Stimulated activated CD8-positive, alpha-beta memory T cell treated with anti-CD3 and anti-CD28 coated beads, Interleukin-4, amount 100 ng/mL, for 4 hours (primary cell): ENCODE measurements at places on chromosomes 13 and 19.

- no peak for DNase-seq
These were observed 58.3 kb upstream of the CLDN10 start for GRCh38 chr13:95494082-95494681.

DNA sequence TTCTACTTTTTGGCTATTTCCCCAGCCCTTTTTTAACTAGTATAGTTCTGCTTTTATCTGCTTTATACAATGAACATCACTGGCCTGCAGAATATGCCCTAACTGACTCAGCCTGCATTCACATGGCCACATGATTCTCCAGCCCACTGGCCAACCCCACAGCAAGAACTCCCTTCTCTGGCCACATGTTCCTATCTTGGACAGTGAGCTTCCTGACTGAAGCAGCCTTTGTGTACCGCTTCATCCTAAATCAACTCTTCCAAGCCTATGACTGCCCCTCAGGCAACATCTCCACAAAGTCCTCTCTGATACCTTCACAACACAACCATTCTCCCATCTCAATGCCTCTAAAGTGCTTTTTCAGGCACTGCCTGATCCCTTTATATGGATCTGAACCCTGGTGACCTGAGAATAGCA is 214.1 kb downstream of the COL4A1 start:
- no peak for DNase-seq

DNA sequence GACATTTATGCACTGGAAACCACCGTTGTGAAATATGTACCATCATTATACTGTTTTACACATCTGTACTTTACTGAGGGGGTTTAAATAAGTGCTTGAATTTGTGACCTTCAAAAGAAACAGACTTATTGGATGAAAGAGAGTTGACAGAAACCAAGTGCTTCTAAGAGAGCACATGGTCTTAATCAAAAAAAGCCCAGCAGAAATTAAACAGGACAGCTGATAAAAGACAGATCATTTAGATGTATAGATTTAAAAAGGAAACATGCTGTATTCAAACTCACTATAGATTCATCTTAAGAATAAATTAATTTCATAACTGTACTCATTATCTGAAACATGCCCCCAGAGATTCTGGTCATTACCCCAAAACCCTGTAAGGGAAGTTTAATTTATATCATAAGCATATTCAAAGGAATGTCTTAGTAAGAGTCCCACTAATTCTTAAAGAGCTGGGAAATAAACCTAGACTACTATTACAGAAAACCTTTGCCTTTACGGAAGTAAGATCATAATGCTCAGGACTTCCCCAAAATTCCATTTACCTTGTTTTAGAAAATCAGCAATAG is 421.8 kb downstream of the DCT start:
- no peak for DNase-seq

DNA sequence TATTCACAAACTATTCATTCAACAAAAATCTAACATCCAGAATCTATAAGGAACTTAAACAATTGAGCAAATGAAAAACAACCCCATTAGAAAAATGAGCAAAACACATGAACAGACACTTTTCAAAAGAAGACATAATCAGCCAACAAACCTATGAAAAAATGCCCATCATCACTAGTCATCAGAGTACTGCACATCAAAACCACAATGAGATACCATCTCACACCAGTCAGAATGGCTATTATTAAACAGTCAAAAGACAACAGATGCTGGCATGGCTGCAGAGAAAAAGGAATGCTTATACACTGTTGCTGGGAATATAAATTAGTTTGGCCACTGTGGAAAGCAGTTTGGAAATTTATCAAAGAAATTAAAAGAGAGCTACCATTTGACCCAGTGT is 487.6 kb downstream of the GPC6 start:
- no peak for DNase-seq

DNA sequence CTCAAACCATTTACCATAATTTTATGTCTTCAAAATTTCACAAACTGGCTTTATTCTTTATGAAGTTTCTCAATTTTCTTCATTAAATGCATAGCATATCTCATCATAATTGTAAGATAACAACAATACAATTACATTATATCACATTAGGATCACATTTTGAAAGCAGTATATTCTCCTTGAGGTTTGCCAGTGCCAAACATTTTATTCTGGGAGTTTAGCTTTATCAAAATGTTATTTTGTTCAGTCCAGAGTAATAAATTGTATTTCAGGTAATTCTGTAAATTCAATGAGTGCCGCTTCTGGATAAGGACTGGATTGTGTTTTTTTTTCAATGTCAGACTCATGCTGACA is 234.6 kb upstream of the MIR17HG start:
- no peak for DNase-seq

DNA sequence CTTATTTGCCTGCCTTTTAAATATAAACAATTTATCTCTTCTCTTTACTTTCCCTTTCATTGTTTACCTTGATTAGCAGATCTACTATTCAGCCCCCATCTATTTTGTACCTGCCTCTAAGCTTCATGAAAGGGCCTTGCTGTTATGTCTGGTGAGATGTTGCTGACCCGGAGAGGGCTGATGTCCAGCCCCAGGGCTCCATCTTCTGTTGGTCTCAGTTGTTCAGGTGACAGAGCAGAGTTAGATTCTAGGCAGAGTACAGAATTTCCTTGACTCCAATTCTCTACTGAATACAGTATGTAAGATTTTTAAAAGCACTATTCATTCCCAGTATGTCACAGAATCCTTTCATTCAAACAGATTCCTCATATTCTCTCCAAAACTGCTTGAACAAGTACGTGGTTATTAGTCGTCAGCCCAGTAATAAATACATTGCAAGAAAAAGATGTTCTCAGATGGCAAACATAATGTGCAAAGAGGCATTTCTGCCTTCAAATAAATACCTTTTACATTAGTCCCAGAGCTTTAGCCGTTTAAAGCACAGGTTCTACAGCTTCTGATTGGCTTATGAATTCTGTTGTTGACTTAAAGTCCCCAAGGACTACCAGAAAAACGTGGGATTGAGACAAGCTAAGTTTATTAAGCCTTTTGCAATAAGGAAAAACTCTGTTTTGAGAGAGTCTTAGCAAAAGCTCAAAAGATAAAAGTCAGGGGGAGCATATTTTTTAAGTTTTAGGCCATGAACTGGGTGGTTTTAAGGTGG is 159.1 kb downstream of the GPC5 start:
- no peak for DNase-seq

DNA sequence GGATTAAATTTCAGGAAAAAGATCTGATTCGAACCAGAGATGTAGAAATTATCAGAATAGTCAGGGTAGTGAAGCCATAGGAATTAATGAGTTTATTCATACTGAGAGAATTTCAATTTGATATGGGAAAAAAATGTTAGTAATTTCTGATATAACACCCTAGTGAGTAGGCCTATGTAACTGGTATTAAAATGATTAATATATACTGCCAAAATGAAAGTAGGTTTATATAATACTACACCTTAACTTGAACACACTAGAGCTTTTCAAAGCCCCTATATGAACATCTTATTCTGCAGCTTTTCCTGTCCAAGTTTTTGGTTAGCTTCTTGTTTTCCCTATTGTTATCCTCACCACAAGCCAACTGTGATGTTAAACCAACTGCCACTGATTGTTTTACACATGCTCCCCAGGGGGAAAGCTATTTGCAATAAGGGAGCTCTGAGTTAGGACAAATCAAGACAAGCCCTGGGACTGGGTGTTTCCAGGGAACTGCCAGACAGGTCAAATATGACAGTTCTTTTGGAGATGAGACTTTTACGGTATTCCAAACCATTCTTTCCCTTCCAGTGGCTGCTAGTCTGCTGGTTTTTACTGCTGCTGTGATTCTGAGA is 45.3 kb downstream of the FNDC3A start:
- no peak for DNase-seq

GRCh38 chr13:42477596-42478190 is 96.3 kb upstream of the TNFSF11 start:
- no peak for DNase-seq

DNA sequence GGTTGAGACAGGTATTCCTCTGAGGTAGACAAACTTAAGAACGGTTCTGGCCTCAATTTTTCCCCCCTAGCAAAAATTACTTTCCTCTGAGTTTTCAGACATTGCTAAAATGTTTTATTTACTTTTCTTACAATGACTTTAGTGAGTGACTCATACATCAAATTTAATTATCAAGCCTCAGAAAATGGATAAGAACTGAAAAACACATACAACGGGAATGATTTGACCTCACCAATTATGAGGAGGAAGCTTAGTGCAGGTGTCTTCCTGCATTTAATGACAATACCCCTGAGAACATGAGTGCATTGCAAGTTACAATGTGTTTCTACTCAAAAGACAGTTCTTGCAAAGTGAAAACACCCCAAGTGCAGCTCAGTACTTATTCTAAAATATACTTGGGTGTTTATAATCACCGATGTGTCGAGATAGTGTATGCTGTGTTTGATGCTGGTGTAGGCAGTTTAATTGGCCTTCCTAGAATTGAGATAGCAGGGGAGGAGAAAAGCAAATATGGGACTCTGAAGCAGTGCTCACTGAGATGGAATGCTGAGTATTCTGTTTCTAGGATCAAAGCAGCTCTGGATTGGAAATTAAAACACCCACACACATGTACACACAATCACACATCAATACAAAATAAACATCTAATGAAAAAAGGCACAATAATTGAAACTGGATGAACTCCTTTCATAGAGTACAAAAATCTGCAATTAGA is 189.5 kb upstream of the SLC10A2 start:
- no peak for DNase-seq

GRCh38 chr13:34416971-34417380 is 525.1 kb upstream of the NBEA start:
- DNase-seq, result no peak

GRCh38 chr13:58960888-58961287 is 1202.8 kb downstream of the DIAPH3 start:
- DNase-seq, result no peak

DNA sequence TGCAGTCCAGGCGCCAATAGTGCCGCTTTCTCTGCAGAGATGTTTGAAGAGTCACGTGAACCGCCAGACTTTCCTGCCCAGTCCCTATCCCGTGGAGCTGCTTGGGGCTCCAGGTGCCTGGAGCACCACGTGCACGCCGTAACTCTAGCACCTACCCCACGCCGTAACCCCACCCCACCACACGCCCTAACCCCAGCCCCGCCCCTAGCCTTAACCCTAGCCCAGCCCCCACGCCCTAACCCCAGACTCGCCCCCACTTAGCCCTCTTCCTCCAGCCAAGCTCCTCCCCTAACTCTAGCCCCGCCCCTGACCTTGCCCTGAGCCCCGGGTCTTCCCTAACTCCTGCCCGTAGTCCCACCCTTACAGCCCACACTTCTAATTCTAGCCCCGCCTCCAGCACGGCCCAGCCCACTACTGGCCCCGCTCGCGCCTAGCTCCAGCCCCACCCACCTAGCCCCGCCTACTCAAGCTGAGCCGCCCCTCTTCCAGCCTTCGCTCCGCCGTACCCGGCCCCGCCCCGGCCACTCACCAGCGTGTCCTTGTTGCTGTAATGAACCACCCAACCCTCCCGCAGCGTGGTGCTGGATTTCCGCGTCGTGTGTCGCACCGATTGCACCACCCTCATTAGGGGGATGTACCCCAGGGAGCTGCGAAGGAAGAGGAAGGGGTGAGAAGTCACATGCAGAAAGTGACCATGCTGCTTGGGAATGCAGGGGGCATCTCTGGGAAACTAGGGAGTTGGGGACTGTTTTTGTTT is 19.5 kb downstream of the PRKD2 start:
- no peak for DNase-seq

DNA sequence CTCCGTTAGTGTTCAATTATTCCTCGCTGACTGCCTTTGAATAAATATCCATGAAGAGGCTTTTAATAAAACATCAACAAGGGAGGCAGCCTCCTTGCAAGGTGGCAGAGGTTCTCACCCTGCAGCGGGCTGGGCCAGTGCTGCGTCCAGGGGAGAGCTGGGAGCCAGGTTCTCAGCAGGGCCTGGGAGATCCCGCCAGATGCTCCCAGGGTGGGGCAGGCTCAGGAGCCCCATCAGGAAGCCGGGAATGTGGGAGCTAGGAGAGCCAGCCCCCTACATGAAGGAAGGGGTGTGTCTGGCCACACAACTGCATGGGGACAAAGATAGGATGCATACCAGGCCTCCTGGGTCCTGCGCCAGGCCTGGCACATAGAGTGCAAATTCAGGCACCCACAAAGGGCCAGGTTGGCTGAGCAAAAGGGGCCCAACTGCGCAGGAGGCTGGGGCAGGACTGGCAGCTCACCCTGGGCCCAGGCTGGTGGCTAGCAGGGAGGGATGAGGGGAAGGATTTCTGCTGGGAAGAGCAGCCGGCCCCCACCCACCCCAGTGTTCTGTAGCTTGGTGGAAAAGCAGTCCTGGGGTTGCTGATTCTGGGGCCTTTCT is 22.8 kb downstream of the VSTM2B start:
- DNase-seq, result no peak

DNA sequence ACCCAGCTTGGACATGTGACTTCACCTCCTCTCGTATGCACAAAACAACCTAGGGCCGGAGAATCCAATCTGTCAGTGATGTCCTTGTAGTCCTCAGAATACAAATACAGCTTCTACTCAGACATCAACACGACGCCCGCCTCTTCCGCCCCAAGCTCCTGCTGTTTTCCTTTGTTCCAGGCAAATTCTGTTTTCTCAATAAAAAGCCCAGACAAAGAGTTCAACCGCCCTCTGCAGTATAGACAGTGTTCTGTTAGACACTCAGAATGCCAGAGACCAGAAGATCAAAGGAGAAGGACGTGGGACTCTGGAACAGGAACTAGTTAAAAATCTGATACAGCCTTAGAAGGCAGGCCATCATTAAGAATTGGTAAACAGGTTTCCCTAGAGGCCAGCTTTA is 42.0 kb upstream of the GGACT start:
- DNase-seq, result no peak

DNA sequence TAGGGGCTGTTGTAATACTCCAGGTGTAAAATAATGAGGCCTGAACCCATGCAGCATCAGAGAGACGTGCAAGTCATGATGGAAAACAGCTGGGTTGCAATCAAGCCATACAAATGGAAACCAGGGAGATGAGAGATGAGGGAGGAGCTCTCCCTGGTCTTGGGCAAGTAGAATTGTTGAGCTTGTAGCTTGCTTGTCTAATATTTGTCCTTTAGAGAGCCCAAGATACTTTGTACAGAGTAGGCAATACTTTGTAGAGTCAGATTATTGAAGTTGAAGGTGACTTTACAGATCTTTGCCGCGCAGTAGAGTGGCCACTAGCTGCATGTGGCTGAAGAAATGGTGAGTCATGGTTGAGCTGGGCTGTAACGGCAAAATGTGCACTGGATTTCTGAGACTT is 8.3 kb downstream of the ATP8A2 start:
- no peak for DNase-seq

GRCh38 chr13:108407495-108407894 is 138.0 kb downstream of the TNFSF13B start:
- DNase-seq, result no peak

DNA sequence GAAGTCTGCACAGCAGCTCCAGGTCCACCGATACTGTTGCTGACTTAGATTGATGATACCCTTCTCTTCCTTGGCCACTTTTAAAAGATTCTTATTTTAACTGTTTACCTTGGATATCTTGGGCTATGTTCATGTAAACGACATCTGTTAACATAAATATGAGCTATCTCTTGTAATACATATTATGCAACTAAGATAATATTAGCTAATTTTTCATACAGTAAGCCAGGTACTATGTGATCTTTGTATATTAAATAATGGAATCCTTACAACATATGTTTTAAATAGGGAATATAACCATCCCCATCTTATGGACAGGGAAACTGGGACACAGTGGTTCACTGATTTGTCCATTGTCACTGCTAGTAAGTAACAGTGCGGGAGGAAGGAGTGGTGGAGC is 37.9 kb downstream of the TNFRSF19 start:
- no peak for DNase-seq
